Suppressor macrophage (primary cell): ENCODE measurements at places on chromosomes 5 and 9.

DNA sequence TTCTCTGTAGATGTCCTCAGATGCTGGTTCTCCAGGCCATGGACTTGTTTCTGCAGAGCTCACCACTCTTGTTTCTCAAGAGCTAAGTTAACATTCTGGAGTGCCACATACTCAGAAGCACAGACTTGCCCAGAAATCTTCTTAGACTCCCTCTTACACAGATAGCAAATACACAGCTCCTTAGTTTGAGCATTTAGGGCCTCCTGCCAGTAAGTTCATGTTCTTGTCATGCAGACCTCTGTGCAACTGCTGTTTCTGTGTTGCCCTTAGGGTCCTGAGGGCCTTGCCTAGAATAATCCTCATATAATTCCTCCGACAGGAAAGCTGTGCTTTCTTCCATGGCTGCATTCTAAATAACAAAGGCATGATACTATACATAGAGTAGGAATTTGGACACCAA, 1.3 kb upstream of the PTPDC1 start:
- no peak for DNase-seq

- no peak for DNase-seq
These were observed 175.4 kb downstream of the MED10 start for GRCh38 chr5:6202968-6203365.

- DNase-seq, result no peak
These were observed 267.3 kb upstream of the CDH6 start for GRCh38 chr5:30926218-30926617.

DNA sequence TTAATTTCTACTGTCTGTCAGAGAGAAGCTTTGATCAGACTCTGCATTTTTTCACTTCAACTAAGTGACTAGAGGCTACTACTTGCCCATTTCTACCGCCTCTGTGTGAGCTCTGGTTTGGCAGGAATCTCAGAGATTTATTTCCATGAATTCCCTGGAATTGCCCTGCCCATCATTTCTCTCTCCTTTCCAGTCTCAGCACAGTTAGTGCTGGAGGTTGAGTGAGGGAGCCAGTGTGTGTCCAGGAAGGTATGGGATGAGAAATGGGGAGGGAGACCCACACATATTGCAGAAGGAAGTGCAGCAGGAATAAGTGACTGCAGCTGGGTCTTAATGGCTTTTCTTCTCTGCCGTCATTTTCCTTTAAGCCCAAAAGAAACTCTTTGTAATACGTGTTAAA, 443.1 kb upstream of the ZNF462 start:
- DNase-seq, result no peak

- DNase-seq, result no peak
These were observed 6.5 kb downstream of the LIX1 start for GRCh38 chr5:97135868-97136267.

- no peak for DNase-seq
These were observed 69.3 kb downstream of the AMBP start for GRCh38 chr9:114008667-114009410.

GRCh38 chr5:54895816-54896341, 89.5 kb downstream of the ESM1 start:
- DNase-seq, result peak; percentile 60

GRCh38 chr5:59988396-59988795, 94.9 kb upstream of the PDE4D start:
- peak; percentile 57 for DNase-seq

DNA sequence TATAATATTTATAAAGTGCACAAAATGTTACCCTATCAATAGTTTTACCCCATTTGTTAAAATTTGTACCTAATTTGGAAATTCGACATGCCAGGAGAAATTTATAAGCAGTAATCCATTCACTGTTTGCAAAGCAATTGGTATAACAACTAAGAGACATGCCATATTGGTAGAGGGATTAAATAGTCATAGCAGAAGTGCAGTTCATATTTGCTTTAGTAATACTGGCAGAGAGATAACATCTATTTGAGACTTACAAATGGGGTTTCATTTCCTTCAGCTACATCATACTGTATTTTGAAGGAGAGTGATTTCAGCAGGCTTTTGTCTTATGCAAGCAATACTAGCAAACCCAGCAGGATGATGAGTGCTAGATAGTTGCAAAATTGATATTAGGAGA, 610.4 kb upstream of the CDH10 start:
- no peak for DNase-seq

GRCh38 chr5:74432216-74432615, 208.3 kb downstream of the ENC1 start:
- DNase-seq, result peak; percentile 37

DNA sequence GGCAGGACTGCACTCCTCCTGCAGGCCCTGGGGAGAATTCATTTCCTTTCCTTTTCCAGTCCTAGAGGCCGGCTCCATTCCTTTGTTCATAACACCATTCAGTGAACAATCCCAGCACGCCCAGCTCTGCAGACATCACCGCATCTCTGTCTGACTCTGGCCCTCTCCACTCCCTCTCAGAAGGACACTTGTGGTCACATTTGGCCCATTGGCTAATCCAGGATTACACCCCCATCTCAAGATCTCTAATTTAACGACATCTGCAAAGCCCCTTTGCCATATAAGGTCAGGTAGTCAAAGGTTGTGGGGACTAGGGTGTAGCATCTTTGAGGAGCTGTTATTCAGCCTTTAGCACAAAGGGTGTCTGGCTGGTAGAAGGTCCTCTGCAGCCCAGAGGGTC, 185.0 kb upstream of the DAP start:
- no peak for DNase-seq

DNA sequence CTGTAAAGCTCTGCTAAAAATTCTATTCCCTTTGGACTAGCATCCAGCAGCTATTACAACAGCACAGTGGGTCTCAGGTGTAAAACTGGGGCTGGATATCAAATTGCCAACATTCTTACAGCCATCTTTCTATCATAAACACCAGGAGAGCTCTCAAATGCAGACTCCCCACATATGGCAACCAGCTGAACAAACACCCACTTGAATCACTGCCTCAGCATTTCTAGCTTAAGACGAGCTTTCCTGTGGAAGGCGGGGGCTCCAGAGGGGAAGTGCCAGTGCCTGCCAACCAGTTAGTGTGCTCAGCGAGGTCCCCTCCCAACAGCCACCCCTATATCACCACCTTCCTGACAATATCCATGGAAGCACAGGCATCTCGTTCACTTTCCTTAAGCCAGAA, 62.2 kb downstream of the IPPK start:
- DNase-seq, result no peak

GRCh38 chr5:82987188-82987587, 90.0 kb downstream of the TMEM167A start:
- no peak for DNase-seq

DNA sequence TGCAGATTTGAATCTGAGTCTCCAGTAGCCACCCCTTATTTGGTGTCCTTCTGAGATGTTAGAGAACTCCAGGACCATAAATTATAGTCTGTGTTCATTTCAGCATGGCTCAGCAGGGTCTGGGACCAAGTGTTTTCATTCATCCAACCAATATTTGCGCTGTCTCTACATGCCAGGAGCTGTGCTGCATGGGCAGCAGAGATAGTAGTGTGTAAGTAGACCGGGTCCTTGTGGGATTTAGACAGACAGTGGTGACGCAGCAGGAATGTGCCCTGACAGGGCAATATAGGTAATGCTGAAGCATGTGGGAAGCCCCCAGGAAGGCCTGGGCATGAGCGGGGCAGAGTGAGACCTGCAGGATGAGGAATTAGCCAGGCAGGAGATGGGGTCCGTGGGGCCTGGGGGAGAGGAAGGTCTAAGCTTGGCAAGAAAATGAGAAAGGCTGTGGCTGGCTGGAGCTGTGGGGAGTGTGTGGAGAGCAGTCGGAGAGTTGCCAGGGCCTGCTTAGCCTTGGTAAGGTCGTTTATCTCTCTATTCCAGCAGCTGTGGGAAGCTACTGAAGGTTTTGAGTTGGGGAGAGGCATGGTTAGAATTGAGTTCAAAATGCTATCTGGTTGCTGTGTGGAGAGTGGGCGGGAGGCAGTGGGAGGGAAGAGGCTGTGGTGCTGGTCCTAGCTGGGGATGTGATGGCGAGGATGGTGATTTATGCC, 16.8 kb downstream of the STXBP1 start:
- DNase-seq, result peak; percentile 14

- no peak for DNase-seq
These were observed 936 bp upstream of the WDR5 start for GRCh38 chr9:134134949-134135342.

DNA sequence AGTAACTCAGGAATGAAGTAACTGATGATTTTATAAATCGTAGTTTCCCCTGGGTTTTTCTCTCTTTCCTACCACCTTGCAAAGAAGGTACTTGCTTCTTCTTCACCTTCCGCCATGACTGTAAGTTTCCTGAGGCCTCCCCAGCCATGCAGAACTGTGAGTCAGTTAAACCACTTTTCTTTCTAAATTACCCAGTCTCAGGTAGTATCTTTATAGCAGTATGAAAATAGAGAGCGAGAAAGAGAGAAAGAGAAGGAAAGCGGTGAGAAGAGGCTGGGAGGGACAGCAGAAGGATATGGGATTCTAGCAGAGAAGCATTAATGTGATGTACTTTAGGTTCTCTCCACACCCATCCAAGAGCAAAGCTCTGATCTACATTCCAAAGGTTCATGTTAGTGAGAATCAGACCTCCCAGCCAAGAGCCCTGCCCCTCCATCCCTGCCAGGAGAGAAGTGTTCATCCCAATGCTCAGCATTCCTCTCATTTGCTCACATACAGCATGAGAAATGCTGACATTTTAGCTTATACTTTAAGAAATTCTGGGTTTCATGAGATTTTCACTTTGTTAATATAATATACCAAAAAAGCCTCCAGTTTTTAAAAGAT, 185.0 kb upstream of the PTGER4 start:
- no peak for DNase-seq

- no peak for DNase-seq
These were observed 114.3 kb downstream of the ASTN2 start for GRCh38 chr9:117300371-117301110.

- no peak for DNase-seq
These were observed 67.2 kb downstream of the PRLR start for GRCh38 chr5:35162848-35163709.

GRCh38 chr5:180315762-180316212, 23.9 kb upstream of the MAPK9 start:
- peak; percentile 89 for DNase-seq

DNA sequence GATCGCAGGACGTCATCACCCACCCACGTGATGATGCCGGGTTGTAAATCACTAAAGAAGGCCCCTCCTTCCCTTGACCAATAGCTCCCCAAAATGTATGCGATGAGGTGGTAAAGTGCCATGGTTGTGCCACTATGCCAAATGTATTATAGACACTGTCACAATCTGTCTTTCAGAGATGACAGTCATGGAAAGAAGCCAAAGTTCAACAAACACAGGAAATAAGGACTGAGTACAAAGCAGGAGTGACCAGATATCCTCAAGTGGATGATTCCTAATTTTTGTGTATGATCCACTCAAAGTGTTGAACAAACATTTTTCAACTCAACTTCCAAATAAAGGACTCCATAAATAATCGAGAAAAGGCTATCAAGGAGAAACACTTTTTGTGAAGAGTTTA, 12.5 kb downstream of the GLIS3 start:
- peak; percentile 37 for DNase-seq

DNA sequence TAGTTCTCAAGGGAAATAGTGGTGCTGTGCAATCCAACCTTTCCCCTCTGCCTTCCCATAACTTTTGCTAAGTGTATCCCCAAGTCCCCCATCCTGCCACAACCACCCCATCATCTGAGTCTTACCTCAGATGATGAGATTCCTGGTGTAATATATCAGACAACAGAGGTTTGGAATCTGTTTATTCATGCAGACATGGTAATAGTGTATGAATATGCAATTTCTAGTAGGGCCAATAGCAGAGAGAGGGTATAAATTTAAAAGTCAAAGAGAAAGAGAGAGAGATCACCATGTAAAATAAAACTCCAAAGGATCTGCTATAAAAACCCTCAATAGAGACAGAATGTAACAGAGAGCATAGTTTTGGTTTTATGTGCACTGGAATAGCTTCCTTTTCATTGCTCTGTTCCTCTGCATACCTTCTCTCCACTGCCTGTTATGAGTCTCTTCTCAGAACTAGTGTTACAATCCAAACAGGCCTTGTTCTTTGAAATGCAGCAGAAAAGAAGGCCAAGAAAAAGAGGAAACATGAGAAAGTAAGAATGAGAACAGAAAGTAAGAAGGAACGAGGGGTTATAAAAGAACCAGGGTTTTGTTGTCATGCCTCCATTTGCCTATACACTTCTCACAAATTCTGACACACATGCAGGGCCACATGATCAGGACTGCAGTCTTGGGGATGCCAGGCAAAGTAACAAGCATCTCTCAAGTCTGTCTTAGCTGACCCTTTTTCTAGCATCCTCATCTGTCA, 278.0 kb downstream of the CETN3 start:
- DNase-seq, result peak; percentile 19

DNA sequence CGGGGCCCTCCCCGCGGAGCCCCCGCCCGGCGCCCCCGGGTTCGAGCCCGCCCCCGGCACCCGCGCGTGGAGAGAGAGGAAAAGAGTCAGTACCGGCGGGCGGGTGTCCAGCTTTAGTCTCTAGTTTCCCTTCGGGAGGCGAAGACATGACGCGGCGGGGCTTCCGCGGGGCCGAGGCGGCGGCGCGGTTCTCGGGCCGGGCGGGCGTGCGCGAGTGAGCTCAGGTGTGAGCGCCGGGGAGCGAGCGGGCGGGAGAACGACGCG, 181 bp downstream of the DAP start:
- DNase-seq, result no peak

GRCh38 chr5:151697452-151697851, 10.7 kb upstream of the SPARC start:
- no peak for DNase-seq

- no peak for DNase-seq
These were observed 21.8 kb downstream of the PANK3 start for GRCh38 chr5:168557389-168557788.

GRCh38 chr5:141524604-141525597, 36.0 kb downstream of the PCDHGC5 start:
- DNase-seq, result peak; percentile 81

GRCh38 chr5:109003928-109004327, 256.2 kb downstream of the FER start:
- DNase-seq, result no peak

GRCh38 chr5:178544166-178544834, 45.9 kb downstream of the COL23A1 start:
- no peak for DNase-seq

DNA sequence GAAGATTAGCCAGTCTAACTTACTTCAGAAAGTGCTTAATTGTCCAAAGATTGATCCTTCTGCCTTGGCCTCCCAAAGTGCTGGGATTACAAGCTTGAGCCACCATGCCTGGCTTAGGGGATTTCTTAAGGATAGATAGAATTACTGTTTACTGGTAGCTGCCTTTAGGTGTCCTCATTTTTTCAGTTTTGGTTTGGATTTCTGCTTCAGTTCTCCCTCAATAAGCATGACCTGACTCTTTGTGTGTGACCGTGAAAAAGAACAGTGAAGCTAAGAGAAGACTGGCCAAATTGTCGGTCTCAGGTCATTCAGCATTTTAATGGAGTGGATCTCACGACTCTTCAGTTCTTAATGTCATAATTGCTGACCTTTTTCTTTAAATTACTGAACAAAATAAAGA, 22.9 kb upstream of the CMYA5 start:
- no peak for DNase-seq
